ENCODE measurements at places on chromosomes 11 and 22. TPM values are rescaled to one million over a fixed set of nuclear protein-coding genes. Genes with fewer than 3 reads are reported as not detected.

GRCh38 chr11:112786886-112787530, 174.2 kb upstream of the NCAM1 start:
- DNase-seq = no peak

- DNase-seq = no peak
Measured at GRCh38 chr11:125224391-125225021, 60.0 kb downstream of the PKNOX2 start.

ZFTA gene
- polyA plus RNA-seq = 1.2 TPM

DNA sequence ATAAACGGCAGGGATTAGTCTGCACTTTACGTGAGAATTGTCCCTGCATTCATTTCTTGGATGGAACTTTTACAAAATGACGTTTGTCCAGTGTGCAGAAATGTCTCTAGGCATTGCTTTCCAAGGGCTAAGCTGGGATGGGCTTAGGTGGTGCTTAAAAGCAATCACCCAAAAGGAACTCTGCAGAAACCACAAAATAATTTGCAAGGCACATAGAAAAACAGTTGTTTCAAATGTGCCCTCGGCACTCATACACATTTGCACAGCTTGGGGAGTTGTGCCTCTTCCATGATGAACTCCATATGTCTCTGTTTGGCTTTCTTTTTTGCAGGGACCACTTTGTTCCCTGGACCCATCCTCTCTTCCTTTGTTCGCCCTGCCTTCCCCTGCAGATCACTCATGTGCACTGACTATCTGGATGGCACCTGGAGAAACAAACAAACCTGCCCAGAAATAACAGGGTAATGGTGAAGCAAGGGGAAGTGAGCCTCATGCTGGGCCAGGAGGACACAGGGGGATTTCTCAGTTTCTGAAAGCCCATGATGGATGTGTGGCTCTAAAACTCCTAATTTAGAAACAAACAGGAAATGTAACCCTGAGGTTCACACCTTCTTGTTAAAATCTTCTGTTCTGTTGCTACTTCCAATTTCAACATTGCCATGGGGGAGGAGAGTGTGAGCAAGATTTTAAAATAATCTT, 150.2 kb downstream of the SNX19 start:
- DNase-seq = no peak

AKIP1 gene
- polyA plus RNA-seq = 18.9 TPM

- DNase-seq = no peak
Measured at GRCh38 chr11:36688132-36688531, 90.1 kb upstream of the RAG2 start.

CFAP300 gene
- polyA plus RNA-seq = not detected

All from CD14-positive monocyte (primary cell).